ENCODE measurements at places on chromosomes 1 and 21. TPM values are rescaled to one million over a fixed set of nuclear protein-coding genes. Genes with fewer than 3 reads are reported as not detected.

CELA2A gene
- total RNA-seq = not detected

DNA sequence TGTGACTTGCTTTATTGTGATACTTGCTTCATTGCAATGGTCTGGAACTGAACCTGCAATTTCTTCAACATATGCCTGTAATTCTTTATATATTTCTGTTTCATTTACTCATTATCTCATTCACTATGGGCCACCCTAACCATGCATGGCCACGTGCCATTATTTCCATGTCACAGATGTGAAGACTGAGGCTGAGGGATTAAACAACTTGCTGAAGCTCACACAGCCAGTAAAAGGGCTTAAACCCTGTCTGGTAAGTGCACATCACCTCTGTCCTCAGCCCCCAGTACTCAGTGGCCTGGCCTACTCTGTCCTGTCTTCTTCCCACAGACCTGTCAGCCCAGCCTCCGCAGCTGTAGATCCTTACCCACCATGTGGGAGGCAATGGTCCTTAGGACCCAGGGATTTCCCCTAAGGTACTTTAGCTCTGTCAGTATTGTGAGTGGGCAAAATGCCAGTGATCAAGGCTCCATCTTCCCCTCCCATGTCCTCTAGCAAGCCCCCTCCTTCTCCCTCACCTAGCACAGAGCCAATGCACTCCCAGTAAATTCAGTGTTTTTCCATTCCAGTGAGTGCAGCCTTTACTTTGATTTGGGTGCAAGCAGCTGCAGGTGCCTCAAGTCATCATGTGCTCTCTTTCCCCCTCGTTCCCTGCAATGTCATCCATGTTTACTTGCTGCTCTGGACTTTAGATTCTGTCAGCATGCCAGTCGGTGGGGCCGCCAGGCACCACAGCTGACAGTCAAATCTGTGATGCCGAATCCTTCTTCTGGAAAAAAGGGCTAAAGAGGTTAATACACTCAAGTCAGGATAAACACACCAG, 228.2 kb upstream of the PROX1 start:
- DNase-seq = no peak

- no peak for DNase-seq
These were observed 581 bp downstream of the EFCAB14 start for GRCh38 chr1:46718340-46718726.

GRCh38 chr1:36151134-36151844, 2.0 kb upstream of the TRAPPC3 start:
- DNase-seq = no peak

- DNase-seq = no peak
These were observed 289.2 kb upstream of the DPYD start for GRCh38 chr1:98210064-98210463.

MCOLN3 gene
- 3.5 TPM for total RNA-seq
